ENCODE measurements at places on chromosomes 3 and 15.

DNA sequence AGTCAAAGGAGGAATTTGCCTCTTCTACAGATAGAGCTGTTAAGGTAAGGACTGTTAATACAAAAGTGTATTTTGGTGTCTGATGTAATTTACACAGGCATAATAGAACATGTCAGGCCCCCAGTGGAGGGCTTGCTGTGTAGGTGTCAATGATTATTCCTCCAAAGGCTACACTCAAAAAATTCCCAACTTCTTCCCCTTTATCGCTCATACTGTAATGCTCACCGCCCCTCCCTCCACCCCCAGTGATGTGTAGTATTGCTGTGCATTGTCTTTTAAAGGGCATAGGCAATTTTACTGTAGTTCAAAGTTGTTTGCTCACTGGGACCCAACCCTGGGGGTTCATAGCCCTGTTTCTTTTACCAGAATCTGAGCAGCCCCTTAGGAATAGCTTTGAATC is 32.2 kb downstream of the NSUN3 start:
- DNase-seq = no peak

GRCh38 chr3:189096092-189096491 is 75.7 kb upstream of the TPRG1 start:
- no peak for DNase-seq

GRCh38 chr3:183586477-183586876 is 31.0 kb upstream of the KLHL6 start:
- no peak for DNase-seq

GRCh38 chr3:113753376-113753985 is 6.6 kb downstream of the ATP6V1A start:
- no peak for DNase-seq

DNA sequence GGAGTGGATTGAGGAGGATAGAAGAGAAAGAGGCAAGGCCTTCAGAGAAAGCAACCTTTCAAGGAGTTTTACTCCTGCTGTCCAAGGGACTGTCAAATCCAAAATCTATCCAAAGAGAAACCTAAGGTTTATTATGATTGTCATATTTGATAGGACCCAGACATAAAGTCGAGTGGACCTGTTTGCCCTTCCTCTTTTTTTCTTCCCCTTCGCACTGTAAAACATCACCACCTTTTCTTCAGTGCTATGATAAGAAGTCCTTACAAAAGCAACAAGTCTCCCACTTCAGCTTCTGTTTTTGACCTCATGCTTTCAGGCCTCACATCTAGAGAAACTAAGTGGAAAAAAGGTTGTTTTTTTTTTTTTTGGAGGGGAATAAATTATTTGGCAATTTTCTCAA is 73.0 kb downstream of the TRPC1 start:
- DNase-seq = no peak

GRCh38 chr3:99084826-99085225 is 183.3 kb upstream of the DCBLD2 start:
- DNase-seq = no peak

- DNase-seq = no peak
These were observed 43.8 kb downstream of the SLC2A2 start for GRCh38 chr3:170982733-170983132.

DNA sequence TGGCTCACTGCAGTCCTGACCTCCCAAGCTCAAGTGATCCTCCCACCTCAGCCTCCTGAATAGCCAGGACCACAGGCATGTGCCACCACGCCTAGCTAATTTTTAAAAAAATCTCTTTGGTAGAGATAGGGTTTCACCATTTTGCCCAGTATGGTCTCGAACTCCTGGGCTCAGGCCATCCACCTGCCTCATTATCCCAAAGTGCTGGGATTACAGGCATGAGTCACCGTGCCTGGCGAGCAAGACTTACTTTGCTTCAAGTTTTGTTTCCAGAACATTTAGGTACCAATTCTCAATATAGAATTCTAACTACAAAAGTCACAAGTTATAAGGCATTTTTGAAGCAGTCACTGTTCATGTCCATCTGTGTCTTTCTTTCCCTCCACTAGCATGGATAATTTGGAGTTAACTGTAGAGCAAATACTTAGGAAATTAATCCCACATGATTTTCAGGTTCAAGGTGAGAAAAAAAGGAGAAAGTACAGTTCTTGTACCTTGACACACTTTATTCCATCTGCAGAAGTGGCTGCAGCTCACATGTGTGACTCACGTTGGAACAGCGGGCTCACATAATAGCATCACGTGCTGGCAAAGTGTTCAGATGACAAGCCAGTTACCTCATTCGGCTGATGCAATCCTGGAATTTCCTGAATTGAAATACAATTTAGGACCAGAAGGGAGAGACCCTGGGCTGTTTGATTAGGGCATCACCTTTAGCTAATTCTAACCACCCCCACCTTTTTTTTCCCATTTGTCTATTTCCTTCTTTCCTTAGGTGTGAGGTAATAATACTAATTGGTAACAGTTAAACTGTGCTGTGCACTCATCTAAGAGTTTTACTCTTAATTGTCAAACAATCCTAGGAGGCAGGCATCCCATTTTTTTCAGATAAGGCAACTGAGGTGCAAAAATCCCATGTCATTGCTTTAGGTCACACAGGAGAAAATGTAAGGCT is 46.9 kb upstream of the NEDD4 start:
- DNase-seq = no peak

DNA sequence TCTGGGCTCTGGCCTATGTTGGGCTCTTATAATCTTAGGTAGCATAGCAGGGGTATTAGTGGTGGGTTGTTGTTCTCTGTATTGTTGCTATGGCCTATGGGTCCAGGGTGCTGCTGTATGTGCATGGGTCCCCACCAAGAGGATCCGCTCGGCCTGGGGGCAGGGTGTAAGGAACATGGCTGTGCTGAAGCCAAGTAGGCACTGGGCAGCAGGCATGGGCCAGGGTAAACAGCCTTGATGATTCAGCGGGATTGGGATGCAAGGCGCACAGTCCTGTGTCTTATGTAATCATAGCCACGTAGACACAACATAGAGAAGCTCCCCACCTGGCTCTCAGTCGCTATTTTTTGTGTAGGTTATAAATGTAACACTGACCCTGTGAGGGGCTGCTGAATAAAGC is 306.9 kb downstream of the ZPLD1 start:
- no peak for DNase-seq

GRCh38 chr15:60265057-60265456 is 132.7 kb downstream of the ANXA2 start:
- no peak for DNase-seq

- no peak for DNase-seq
These were observed 211.5 kb upstream of the P2RY1 start for GRCh38 chr3:152623286-152623911.
